ENCODE measurements at places on chromosomes 7 and 10.

DNA sequence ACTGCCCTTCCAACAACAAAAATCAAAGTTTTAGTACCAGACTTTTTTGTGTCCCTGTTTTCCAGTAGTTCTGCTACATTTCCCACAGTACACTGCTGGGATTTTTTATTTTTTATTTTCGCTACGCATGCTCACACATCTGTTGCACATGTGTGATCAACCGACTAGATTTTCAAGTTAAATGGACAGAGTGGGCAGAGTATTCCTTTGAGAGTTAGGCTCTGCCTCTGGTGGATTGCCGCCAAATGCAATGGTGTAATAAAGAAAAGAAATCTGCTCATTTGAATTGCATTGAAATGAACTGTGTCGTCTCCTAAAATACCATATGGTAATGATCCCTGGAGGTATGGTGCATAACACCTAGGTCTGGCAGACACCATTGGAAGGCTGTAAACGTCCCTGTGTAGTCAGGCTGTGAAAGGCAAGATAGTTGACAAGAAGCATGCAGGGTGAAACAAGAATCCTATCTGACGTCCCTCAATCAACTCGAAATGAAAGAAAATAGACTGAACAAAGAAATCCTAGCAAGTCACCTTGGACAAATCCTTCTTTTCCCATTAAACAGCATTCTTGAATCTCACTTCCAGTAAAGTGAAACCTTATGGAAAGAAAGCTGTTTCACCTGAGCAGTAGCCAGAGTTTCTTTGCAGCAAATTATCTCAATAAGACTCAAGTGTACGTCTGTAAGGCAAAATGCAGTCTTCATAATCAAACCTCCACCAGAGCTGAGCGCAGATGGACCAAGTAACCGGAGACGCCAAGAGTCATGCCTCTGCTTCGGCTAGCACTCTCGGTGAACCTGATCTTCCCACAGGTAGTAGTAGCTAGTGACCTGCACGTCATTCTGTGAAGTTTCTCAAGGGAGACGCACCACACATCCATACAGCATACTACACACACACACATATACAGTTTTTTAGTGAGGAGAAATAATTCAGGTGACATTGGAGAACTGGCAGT lies 357.3 kb downstream of the CRPPA start:
- no peak for DNase-seq

GRCh38 chr7:74149603-74150002 lies 24.6 kb upstream of the EIF4H start:
- no peak for DNase-seq

DNA sequence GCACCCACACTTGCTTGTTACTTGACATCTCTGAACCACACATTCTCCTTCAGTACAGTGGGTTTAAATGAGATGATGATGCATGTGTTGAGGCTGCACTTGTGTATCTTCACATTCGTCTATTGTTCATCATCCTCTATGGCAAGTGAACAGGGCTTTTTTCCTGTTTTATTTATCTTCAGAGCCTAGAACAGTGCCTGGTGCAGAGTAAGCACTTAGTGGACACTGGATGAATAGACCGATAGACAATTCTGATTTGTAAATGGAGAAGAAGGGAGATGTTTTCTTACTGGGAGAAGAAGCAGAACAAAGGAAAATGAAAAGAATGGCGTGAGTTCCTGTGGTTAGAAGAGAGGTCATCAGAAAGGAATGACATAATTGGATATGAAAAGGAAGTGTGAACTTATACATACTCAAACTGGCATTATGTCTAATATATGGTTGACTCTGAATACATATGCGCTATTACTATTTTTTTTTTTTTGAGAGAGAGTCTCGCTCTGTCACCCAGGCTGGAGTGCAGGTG lies 99.7 kb downstream of the AVL9 start:
- DNase-seq = peak; percentile 23

- DNase-seq = peak; percentile 83
These were observed 145.1 kb downstream of the SEMA3D start for GRCh38 chr7:85041605-85042216.

GRCh38 chr10:102645388-102645740 lies 1.1 kb downstream of the TRIM8 start:
- DNase-seq = peak; percentile 71

DNA sequence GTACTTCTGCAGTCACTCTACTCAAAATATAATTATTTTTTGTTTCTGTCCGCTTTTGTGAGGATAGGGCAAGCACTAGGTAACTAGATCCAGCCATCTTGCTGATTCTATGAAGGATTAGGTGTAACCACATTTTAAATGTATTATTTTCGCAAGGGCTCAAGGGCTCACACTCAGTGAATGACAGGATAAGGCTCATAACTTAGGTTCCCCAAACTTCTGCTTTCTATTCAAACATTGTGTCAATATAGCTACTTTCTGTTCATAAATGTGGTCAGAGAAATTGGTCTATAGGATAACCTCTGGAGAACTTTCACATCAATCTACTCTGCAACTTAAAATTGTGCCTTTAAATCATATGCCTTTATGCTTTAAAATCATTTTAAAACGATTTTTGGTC lies 1141.2 kb downstream of the SORCS1 start:
- no peak for DNase-seq

DNA sequence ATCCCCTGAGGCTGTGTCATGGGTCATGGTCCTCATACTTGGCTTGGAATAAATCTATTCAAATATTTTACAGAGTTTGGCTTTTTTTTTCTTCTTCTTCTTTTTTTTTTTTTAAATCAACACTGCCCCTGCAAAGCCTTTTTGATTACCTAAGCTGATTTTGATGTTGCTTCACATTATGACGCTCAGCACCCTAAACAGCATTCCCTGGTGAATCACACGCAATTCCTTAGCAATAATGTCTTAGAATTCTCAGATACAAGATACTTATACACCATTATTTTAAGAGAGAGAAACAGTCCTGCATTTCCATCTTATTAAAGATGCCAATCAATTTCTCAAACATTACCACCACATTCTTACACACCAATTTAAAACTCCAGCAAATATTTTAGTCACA lies 323.7 kb upstream of the IGFBP3 start:
- DNase-seq = peak; percentile 80

DNA sequence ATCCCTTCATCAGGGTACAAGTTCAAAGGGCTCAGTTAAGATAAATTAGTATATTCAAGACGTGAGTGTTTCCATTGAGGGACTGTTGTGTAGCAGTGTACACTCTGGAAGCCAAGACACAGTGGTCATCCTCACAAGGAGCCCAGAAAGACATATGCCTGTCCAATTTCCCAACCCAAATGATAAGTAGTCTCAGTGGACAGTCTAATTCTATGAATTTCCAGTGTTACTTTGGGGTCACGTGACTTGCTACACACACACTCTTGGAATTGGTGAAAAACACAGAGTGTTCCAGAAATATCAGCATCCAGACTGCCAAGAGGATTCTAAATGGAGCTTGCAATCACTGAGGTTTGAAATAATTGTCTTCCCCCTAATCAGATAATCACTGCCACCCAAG lies 365.1 kb downstream of the WDR11 start:
- no peak for DNase-seq
